ENCODE measurements at places on chromosomes 4 and X.

GRCh38 chrX:93673869-93674271, at the start of gene FAM133A:
FAM133A (plus strand) TSS chrX:93674206; CDS start chrX:93709420, 35,214 bp downstream.
- no peak for DNase-seq

DNA sequence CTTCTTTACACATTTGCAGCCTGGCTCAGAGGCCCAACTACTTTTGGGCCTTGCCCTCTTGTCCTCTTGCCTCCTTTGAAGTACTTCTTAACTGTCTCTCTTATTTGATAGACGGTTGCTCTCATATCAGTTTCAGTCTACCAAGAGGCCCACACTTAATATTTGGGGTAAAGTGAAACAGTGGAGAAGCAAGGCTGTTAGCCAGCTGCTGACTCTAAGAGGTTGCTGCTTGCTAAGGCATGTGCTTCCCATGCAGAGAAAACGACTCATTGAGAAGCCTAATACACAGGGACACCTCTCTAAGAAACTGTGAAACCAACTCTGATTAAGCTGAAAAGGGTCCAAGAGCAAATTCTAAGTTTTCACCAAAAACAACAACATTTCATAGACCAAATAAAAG, 94.6 kb downstream of the PPP3CA start:
- no peak for DNase-seq

- peak; percentile 86 for DNase-seq
Measured at GRCh38 chrX:49155900-49156837, 6.4 kb upstream of the MAGIX start.

DNA sequence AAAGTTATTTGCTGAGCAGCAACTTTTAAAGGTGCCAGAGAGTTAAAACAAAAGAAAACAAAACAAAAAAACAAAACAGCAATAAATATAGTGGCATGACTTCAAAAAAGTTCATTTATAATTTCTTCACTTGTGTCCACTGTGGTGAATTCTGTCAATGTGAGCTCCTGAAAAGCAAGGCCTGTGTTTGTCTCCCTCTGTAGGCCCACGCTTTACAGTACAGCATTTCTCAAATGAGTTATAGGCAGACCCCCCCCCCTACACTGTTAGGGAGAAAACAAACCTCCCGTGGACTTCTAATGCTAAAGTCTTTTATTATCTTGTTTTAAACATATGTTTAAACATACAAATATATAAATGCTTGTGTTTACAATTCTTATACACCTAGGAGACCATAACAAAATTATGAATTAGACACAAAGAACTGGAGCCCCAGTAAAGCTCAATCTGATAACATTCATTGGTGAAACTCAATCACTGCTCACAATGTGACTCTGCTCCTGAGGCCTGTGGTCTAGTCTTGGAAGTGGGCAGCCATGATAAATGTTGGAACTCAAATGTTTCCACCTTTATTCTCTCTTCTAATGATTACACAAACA, 47.0 kb upstream of the SCOC start:
- no peak for DNase-seq

DNA sequence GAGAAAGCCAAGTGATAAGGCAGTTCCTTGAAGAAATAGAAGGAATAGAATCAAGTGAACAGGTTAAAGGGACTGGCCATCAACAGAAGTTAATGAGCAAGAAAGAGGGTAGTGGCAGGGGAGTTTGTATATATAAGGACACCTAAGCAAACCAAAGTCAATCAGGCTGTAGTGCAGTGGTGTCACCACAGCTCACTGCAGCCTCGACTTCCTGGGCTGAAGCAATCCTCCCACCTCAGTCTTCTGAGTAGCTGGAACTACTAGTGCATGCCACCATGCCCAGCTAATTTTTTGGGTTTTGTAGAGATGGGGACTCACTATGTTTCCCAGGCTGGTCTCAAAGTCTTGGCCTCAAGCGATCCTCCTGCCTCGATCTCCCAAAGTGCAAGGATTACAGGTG, 15.9 kb downstream of the ACOT9 start:
- no peak for DNase-seq

GRCh38 chr4:17760626-17761025, 20.8 kb downstream of the FAM184B start:
- no peak for DNase-seq

GRCh38 chrX:1466971-1467561, 14.4 kb upstream of the ASMTL start:
- DNase-seq, result no peak

- peak; percentile 26 for DNase-seq
Measured at GRCh38 chrX:38754102-38754790, 47.0 kb upstream of the MID1IP1 start.

DNA sequence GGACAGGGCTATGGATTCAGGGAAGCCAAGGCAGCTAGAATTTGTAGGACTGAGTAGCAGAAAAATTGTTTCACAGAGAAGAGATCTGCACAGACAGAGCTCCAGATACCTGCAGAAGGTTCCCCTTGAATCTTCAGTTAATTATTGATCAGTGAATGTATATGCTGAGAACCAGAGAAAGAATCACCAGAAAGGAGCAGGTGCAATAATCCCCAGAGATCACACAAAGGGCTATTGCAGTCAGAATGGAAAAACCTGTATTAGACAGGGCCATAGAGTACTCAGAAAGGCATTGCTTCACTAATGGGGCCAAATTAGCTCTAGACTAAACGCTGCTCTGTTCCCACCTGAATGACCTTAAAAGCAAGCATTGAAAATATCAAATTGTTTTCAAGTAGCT, 35.5 kb upstream of the SMAD1 start:
- DNase-seq, result no peak

DNA sequence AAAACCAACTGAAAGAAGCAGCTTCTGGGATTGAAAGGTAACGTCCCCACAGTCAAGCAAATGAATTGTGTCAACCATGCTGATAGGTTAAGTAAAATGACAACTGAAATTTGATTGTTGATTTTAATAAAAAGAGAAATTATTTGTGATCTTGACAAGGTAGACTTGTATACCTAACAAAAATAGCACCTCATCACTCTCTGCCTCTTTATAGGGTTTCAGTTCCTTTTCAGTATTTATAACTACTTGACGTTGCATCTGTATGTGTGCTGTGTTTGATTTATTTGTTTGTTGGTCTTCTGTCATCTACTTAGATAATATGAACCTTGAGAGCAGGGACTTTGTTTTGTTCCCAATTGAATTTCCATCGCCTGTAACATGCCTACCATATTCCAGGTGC, 7.9 kb upstream of the PPP3CA start:
- DNase-seq, result no peak

- no peak for DNase-seq
Measured at GRCh38 chrX:123993904-123994635, 32.6 kb downstream of the STAG2 start.

GRCh38 chr4:176044589-176044951, 21.1 kb upstream of the WDR17 start:
- no peak for DNase-seq

- no peak for DNase-seq
Measured at GRCh38 chr4:18736551-18736950, 715.0 kb upstream of the LCORL start.

DNA sequence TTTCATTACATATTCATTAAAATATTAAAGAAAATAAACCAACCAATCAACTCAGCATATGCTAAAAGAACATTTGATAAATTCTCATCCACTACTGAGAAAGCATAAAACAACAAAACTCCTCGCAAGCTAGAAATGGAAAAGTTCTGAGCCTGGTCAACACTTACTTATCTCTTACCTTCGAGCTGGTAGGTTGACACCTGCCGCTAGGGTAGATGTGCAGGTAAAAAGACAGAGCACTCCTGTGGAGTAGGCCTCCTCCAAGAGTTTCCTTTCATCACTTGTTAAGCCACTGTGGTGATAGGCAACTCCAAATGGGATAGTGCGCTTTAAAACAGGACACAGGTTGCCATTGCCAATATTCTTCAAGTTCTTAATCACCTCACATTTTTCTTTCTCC, 18.9 kb downstream of the HELQ start:
- DNase-seq, result no peak

DNA sequence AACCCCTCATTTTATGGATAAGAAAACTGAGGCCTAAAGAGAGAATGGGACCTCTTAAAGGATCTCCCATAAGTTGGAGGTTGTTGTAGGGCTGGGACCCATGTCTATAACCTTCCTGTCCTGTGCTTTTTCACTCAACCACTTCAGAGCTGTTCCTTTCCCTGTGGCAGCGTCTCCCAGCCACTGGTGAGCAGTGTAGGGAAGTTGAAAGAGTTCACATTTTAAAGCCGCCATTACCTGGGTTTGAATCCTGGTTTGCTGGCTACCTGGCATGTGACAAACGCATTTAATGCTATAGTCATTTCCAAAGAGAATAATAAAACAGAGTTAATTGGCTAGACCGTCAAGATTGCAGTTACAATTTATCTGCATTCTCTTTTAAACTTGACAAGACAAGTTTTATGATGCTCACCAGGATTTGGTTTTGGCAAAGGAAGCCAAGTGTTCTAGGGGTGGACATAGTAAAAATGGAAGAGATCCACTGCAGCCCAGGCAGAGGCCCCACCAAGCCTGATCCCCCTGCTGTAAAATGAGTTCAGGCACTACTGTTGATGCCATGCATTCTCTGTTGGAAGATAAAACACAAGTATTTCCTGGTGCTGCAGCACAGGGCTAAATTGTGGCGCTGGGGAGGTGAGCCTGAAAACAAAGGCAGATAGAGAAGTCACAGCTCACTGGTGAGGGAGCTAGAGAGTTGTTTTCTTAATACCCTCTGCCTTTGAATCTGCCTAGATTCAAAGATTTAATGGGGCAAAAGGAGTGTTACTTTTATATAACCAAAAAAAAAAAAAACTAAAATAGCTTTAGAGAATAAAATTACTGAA, 218.7 kb downstream of the NWD2 start:
- DNase-seq, result no peak

GRCh38 chr4:100288811-100289529, 98.7 kb upstream of the DDIT4L start:
- no peak for DNase-seq

DNA sequence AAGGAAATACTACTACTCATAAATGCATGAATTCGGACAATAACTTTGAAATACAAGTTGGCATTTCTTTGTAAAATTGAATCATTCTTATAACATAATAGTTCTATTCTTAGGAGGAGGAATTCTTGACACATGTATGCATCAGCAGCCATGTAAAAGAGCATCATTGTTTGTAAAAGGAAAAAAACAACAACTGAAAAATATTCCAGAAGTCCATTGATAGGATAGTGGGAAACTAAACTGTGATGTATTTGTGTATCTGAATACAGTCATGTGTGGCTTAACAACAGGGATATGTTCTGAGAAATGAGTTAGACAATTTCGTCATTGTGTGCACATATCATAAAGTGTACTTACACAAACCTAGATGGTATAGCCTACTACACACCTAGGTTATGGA, 102.0 kb upstream of the SH3RF1 start:
- no peak for DNase-seq

DNA sequence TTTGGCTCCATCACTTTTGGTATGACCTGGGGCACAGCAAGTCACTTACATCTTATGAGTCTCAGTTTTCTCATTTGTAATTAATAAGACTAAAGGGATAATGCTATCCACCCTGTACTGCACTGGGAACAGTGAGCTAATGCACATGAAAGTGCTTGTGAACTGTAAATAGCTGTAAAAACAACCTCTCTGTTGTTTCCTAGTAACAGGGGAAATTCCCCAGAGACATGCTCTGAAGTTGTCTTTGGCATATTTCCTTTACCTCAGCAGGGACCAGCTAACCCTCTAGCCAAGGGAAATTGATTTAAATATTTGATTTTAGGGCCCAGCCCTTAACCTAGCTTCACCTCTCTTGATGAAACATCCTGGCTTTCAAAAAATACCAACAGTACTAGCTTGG, 6.1 kb upstream of the CYSLTR1 start:
- no peak for DNase-seq

DNA sequence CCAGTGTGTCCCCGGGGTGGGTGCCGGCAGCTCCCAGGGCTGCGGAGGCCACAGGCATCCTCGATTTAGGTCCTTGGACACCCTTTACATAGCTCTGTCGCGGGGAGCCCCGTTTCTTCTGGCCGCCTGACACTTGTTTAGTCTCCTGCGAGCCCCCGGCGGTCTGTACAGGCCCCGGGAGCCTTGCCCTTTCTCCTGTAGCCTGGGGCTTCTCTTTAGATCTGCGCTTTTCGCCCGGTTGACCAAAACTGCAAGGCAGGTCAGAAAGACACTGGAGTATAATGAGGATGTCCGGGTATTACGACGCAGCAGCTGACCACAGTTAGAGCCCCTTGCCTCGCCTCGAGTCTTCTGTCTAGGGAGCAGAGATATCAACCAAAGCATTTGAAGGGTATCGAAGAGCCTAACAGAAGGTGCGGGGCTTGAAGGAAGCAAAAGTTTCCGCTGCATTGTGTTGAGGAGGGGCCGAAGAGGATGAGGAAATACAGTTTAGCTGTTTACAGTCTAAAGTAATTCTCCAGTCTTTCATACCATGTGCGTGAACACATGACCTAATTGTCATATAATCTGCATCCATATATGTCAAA, 479 bp downstream of the BRCC3 start:
- no peak for DNase-seq

GRCh38 chrX:20433388-20433775, 166.7 kb upstream of the RPS6KA3 start:
- no peak for DNase-seq

DNA sequence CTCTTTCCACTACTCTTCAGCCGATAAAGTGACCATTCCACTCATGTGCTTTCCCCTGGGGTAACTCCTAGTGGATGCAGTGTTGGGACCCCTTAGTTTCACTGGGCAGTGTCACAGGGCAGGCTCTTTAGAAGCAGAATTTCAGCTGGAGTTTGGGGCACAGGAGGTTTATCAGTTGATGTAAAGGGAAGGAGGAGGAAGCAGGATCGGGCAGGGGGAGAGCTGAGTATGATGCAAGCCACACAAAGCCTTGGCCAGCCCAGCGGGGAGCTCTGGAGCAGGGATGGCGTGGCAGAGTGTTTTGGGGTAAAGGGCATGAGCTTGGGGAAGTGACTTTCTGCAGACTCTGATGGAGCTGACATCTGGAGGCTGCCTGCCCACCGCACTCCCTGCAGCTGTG, 19.3 kb downstream of the WDR13 start:
- no peak for DNase-seq

GRCh38 chrX:17603196-17603595, 134.1 kb upstream of the SCML1 start:
- DNase-seq, result no peak

DNA sequence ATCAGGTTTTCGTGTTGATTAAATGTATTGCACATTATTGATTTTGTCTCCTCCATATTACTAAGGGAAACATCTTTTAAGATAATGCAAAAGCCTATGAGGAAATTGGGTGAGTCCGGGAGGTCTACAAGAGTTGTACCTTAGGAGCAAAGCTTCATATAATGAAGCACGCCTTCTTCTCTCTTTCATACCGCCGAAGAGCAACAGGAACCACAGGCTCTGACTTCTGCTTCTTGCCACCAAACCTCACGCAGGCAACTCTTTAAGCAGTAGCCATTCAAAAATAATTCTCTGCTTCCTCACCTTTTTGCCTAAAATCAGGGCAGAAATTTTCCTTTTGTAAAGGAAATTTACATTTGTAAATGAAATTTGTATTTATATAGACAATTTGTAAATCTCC, 139.6 kb downstream of the SPRY1 start:
- no peak for DNase-seq

DNA sequence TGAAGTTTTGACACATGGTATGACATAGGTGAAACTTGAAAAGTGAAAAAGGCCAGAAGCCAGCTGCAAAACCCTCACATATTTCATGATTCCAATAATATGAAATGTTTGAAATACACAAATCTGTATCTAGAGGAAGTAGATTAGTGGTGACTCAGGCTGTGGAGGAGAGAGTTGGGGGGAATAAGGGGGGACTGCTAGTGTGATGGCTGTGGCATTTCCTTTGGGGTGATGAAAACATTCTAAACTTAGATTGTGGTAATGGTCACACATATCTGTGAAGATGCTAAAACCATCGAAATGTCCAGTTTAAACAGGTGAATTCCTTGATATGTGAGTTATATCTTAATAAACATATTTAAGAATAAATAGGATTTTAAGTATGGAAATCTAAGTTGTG, 343.5 kb upstream of the SFRP2 start:
- no peak for DNase-seq

All from stimulated activated CD4-positive, alpha-beta T cell treated with anti-CD3 and anti-CD28 coated beads, Interleukin-2, amount 100 ng/mL, for 24 hours (primary cell).